ENCODE measurements at places on chromosomes 4 and X. TPM values are rescaled to one million over a fixed set of nuclear protein-coding genes. Genes with fewer than 3 reads are reported as not detected.
A peak's percentile ranks its signal among the peaks of the same experiment; 100 is the strongest.

The SLC9A6 gene
- 14.6 TPM for total RNA-seq

GRCh38 chr4:40948014-40948413, 198.3 kb downstream of the NSUN7 start:
- no peaks in the 10 kb centered on the region for H3K4me1 ChIP-seq
- no peak for DNase-seq
- H3K4me3 ChIP-seq: no peak overlapping the region

GRCh38 chr4:2961421-2961810, 1.8 kb downstream of the NOP14 start:
- H3K4me3 ChIP-seq: peak overlapping the region; percentile 87
- peaks cover 38% of the 10 kb centered on the region for H3K4me1 ChIP-seq
- DNase-seq: peak; percentile 53
- H3K36me3 ChIP-seq: peaks cover 14% of the 10 kb centered on the region
- peak overlapping the region; percentile 79 for H3K27ac ChIP-seq
- H3K27me3 ChIP-seq: peaks cover 3% of the 10 kb centered on the region

DNA sequence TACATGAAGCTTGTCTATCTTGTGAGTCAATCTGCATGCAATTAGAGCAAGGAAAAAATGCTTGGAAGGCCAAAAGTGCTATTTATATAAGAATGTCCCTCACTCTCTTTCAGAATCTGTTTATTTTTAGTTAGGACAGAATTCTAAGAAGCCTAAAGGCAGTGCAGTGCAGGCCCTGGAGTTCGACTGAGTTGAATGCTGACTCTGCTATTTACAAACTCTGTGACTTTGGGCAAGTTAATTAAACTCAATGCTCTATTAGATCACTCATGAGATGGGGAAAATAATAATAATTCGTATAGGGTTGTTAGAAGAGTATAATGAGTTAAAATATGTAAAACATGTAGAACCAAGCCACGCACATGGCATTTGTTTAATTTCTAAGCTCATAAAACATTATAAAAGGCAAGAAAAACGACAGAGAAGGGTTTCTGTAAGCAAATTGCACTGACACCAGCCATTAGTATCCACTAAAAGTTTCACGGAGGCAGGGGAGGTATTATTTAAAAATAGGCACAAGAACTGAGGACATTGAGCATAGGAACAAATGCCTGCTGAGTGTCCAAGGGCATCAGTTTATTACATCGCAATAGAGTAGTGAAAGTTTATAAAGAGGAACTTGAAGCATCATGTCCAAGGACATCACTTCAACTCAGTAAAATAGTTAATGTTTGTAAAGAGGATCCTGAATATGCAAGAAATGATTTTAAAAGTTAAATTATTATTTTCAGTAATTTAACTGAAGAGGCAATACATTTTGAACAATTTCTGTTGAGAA, 115.0 kb upstream of the INPP4B start:
- no peak overlapping the region for H3K27ac ChIP-seq
- H3K36me3 ChIP-seq: no peaks in the 10 kb centered on the region
- DNase-seq: no peak
- no peaks in the 10 kb centered on the region for H3K27me3 ChIP-seq

GRCh38 chr4:84857296-84857695, 109.2 kb downstream of the WDFY3 start:
- H3K27me3 ChIP-seq: no peaks in the 10 kb centered on the region
- H3K4me1 ChIP-seq: no peaks in the 10 kb centered on the region
- H3K36me3 ChIP-seq: no peaks in the 10 kb centered on the region
- no peak for DNase-seq

DNA sequence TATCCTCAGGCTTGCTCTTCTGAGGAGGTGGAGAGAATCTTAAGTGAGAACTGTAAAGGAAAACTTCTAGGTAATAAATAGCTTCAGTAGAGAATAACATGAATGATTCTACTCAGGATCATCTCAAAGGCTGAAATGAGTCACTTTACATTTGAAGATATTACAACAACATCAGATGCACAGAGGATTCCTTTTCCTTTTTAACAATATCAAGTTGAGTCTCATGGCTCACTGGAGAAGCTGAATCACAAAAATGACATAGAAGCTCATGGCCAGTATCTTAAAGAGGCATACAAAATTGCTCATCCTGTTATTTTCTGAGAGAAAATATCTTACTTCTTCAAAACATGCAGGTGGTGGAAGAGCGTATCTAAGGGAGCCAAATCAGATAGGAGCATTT, 72.5 kb upstream of the EMCN start:
- no peaks in the 10 kb centered on the region for H3K4me1 ChIP-seq
- no peaks in the 10 kb centered on the region for H3K36me3 ChIP-seq
- DNase-seq: no peak
- peaks cover 7% of the 10 kb centered on the region for H3K27me3 ChIP-seq
- no peak overlapping the region for H3K27ac ChIP-seq

- DNase-seq: no peak
- H3K27me3 ChIP-seq: no peaks in the 10 kb centered on the region
- H3K4me3 ChIP-seq: no peak overlapping the region
- peaks cover 8% of the 10 kb centered on the region for H3K4me1 ChIP-seq
These were observed 62.5 kb upstream of the RHOH start for GRCh38 chr4:40134206-40134917.

DNA sequence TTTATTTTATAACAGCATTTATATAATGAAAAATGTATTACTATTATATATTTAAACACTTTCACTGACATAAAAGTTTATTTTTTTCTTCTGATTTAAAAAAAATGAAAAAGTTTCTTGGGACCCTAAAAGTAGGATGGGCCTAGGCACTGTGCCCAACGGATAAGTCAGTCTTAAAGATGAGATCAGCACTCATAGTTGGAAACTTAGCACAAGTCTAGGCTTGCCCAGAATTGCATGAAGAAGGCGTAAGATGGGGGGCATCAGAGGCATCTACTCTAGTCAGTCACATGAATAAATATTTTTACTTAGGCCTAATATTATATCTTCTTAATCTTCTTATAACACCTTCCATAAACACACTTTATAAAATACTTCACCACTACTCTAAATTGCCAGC, 306.7 kb upstream of the GRID2 start:
- H3K36me3 ChIP-seq: no peaks in the 10 kb centered on the region
- no peak overlapping the region for H3K4me3 ChIP-seq
- no peak for DNase-seq
- H3K4me1 ChIP-seq: no peaks in the 10 kb centered on the region
- H3K27me3 ChIP-seq: no peaks in the 10 kb centered on the region

The CLNK gene
- total RNA-seq: not detected

The ARHGAP10 gene
- total RNA-seq: 6.5 TPM

GRCh38 chr4:186915816-186916215, 192.2 kb upstream of the FAT1 start:
- no peak overlapping the region for H3K27ac ChIP-seq
- no peak overlapping the region for H3K4me3 ChIP-seq
- H3K36me3 ChIP-seq: no peaks in the 10 kb centered on the region
- no peak for DNase-seq

GRCh38 chr4:78644744-78645330, 93.3 kb downstream of the ANXA3 start:
- DNase-seq: no peak
- H3K36me3 ChIP-seq: peaks cover 2% of the 10 kb centered on the region
- peaks cover 32% of the 10 kb centered on the region for H3K4me1 ChIP-seq
- no peak overlapping the region for H3K4me3 ChIP-seq
- no peak overlapping the region for H3K27ac ChIP-seq

GRCh38 chr4:164467493-164467892, 286.4 kb upstream of the SMIM31 start:
- H3K4me3 ChIP-seq: no peak overlapping the region
- no peaks in the 10 kb centered on the region for H3K36me3 ChIP-seq
- H3K4me1 ChIP-seq: no peaks in the 10 kb centered on the region
- no peaks in the 10 kb centered on the region for H3K27me3 ChIP-seq
- no peak overlapping the region for H3K27ac ChIP-seq

- no peak for DNase-seq
- no peak overlapping the region for H3K4me3 ChIP-seq
- H3K36me3 ChIP-seq: peaks cover 66% of the 10 kb centered on the region
- peaks cover 3% of the 10 kb centered on the region for H3K4me1 ChIP-seq
- no peaks in the 10 kb centered on the region for H3K27me3 ChIP-seq
These were observed 79.6 kb upstream of the DDX60 start for GRCh38 chr4:168398188-168398587.

The CXCL5 gene
- not detected for total RNA-seq

The TKTL1 gene
- 1.2 TPM for total RNA-seq

The CCDC120 gene
- 9.1 TPM for total RNA-seq

DNA sequence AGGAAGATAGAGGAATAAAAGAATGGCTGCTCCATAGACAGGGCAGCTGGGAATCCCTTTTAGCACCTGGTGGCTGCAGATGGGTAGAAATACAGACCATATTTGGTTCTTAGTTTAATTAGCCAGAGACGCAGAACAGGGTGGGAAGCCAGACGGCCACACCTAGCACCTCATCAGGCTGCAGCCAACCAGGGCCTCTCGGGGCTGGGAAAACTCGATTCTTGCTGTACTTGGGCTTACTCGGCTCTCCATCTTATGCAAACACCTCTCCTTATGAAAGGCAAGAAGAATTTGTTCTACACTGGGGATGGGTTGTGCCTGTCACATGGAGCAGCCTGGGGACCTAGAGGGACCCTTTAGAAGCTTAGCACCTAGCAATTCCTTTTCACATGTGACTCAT, 19.7 kb downstream of the IRAK1 start:
- H3K27ac ChIP-seq: no peak overlapping the region
- DNase-seq: no peak
- H3K4me3 ChIP-seq: no peak overlapping the region

DNA sequence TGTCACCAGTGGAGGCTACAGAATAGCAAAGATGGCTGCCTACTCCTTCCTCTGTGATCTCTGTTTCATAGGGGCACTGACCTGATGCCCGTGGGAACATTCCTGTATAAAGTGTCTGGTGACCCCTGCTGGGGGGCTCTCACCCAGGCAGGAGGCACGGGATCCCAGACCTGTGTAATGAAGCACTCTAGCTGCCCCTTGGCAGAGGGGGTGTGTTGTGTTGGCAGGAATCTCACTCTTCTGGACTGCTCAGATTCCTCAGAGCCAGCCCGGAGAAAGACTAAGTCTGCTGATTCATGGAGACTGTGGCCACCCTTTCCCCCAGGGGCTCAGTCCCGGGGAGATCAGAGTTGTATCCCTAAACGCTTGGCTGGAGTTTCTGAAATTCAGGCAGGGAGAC, 648.3 kb downstream of the SPRY1 start:
- no peak overlapping the region for H3K4me3 ChIP-seq
- no peaks in the 10 kb centered on the region for H3K36me3 ChIP-seq
- no peak overlapping the region for H3K27ac ChIP-seq
- H3K4me1 ChIP-seq: no peaks in the 10 kb centered on the region

The TRPC5OS gene
- total RNA-seq: not detected

GRCh38 chr4:144967161-144967560, 130.8 kb downstream of the ANAPC10 start:
- no peak overlapping the region for H3K4me3 ChIP-seq
- H3K27ac ChIP-seq: no peak overlapping the region
- DNase-seq: no peak
- H3K4me1 ChIP-seq: peaks cover 5% of the 10 kb centered on the region
- peaks cover 2% of the 10 kb centered on the region for H3K27me3 ChIP-seq

GRCh38 chr4:4355302-4355701, 31.6 kb upstream of the NSG1 start:
- H3K36me3 ChIP-seq: peaks cover 2% of the 10 kb centered on the region
- no peak overlapping the region for H3K27ac ChIP-seq
- no peaks in the 10 kb centered on the region for H3K4me1 ChIP-seq
- no peak overlapping the region for H3K4me3 ChIP-seq
- DNase-seq: no peak
- H3K27me3 ChIP-seq: no peaks in the 10 kb centered on the region

DNA sequence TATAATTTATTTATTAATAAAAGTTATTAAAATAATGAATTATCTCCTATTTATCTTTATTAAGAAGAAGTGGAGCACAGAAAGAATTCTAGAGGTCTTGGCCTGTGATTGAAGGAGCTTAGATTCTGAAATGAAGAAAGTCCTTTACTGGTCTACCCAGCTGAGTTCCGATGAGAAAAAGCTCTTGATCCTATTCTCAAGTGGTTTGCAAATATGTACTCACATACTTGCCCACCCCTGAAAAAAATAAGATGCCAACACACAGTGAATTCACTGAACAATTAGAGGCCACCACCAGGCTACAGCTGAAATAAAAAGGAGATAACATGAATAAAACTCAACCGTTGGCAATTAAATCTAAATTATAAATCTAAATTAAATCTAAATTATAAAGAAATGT, 253.4 kb downstream of the MAPK10 start:
- no peak overlapping the region for H3K27ac ChIP-seq
- H3K4me1 ChIP-seq: no peaks in the 10 kb centered on the region
- no peaks in the 10 kb centered on the region for H3K27me3 ChIP-seq
- H3K4me3 ChIP-seq: no peak overlapping the region
- H3K36me3 ChIP-seq: no peaks in the 10 kb centered on the region

DNA sequence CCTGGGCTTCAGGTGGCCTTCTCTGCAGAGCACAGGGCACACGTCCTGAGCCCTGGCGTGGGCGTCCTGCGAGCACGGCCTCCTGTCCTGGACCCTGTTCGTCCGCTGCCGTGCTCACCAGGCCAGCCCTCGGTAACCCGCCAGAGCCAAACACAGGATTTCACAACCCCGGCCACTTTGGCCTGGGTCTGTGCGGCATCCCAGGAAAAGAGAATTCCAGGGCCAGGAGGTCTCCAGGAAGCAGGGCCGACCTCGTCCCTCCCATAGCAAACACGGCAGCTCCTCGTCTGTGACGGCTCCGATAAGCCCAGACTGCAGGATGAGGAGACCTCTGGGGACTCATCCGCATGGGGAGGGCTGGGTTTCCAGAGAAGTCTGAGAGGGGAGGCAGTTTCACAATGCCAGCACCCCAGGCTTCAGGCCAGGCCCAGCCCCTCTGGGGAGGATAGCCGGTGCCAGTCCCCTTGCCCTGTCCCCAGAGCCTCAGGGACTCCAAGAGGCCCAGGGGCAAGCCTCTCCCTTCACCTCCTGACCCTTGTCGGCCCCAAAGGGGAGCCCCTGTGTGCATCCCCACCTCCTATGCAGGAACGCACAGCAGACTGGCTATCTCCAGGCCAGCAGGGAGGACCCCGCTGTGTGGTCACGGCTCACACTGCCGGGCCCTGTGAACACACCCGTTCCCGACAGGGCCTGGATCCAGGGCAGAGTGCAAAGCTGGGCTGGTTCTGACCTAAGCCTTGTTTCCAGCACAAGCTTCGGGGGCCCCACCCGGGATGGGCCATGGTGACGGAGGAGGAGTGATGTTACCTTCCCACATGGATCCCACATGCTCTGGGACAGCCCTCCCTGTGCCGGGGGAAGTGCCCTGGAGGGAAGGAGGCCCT, 22.3 kb upstream of the HTRA3 start:
- H3K36me3 ChIP-seq: no peaks in the 10 kb centered on the region
- H3K27ac ChIP-seq: no peak overlapping the region
- no peak overlapping the region for H3K4me3 ChIP-seq
- no peaks in the 10 kb centered on the region for H3K27me3 ChIP-seq
- DNase-seq: no peak

The MAGEA9B gene
- total RNA-seq: not detected

GRCh38 chrX:2264179-2265030, 236.4 kb downstream of the DHRSX start:
- H3K4me3 ChIP-seq: no peak overlapping the region
- no peaks in the 10 kb centered on the region for H3K27me3 ChIP-seq
- no peaks in the 10 kb centered on the region for H3K4me1 ChIP-seq
- peaks cover 8% of the 10 kb centered on the region for H3K36me3 ChIP-seq
- peak; percentile 46 for DNase-seq

GRCh38 chr4:2790583-2791517, 2.0 kb upstream of the SH3BP2 start:
- H3K4me3 ChIP-seq: no peak overlapping the region
- DNase-seq: peak; percentile 32
- peaks cover 27% of the 10 kb centered on the region for H3K4me1 ChIP-seq
- peak overlapping the region; percentile 30 for H3K27ac ChIP-seq
- no peaks in the 10 kb centered on the region for H3K27me3 ChIP-seq

The SYTL5 gene
- not detected for total RNA-seq

- no peak overlapping the region for H3K4me3 ChIP-seq
- no peaks in the 10 kb centered on the region for H3K4me1 ChIP-seq
- H3K27me3 ChIP-seq: no peaks in the 10 kb centered on the region
- H3K36me3 ChIP-seq: no peaks in the 10 kb centered on the region
- no peak overlapping the region for H3K27ac ChIP-seq
These were observed 99.4 kb downstream of the TMEM47 start for GRCh38 chrX:34557733-34558132.
